ENCODE measurements at places on chromosomes 7 and 10.

DNA sequence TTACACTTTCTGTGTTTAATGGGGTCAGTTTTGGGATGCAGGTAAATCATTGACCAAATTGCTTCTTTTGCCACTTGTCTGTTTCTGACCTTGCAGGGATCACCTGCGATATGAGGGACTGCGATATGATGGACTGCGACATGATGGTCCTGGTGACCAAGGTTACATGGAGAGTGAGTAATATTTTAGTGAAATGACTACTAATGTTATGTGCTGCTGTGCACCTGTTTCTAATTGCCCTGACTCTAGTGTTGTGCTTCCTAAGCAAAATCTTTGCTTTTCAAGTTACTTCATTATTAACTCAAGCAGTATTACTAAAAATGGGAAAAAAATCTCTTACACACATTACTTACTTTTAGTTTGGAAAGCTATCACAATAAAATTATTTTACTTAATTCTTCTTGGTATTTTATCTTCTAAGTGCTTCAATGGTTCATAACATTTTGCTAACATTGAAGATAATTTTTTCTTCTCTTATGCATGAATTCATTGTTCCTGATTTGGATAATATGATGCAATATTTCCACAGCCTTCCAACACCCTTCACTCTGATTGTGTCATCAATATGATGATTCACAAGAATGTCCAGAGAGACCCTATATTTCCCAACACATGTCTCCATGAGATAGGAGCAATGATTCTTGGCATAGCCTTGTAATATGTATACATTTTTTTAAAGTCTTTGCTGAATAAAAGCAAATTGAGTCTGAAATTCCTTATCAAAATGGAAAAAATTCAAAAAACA is 306.2 kb upstream of the AKR1E2 start:
- DNase-seq: no peak

GRCh38 chr7:38940774-38941173 is 31.8 kb upstream of the VPS41 start:
- DNase-seq: no peak

DNA sequence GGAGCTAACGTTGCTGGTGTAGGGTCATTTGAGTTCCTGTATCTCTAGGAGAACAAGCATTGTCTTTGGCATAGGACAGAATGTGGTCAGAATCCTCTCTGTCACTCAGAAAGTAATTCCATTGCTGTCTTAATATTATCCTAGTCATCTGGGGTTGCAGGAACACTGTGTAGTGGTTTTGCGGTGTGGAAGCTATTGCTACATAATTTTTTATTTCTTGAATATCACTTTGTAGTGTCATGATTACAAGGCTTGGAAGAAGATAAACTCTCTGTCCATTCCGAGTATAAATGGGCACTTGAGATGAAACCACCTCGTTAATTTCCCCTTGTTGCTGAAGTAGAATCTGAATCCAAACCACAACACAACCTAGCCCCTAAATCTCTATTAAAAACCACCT is 919.2 kb downstream of the LRMDA start:
- no peak for DNase-seq

- no peak for DNase-seq
Measured at GRCh38 chr10:133608855-133609254, 17.7 kb downstream of the FRG2B start.

DNA sequence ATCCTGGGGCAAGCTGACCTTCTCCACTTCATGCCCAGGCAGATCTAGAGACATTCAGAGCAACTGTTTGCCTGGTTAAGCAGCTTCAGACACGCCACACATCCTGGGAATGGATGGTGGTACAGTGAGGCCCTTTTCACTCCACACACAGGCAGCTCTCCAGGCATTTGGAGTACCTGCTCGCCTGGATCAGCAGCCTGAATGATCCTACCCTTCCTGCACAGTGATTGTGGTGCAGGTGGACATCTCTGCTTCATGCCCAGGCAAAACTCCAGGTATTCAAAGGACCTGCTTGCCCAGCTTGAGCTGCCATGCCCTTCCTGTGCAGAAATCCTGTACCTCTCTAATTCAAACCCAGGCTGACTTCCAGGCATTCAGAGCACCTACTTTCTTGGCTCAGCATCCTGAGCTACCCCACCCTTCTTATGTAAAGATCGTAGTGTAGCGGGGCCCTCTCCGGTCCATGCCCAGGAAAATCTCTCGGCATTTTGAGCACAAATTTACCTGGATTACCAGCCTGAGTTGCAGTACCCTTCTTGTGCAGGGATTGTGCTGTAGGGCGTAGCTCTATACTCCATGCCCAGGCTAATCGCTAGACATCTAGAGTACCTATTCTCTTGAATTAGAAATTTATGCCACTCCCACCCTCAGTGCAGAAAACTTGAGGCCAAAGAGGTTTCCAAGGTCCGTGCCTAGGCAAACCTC is 972.8 kb downstream of the ANKRD7 start:
- DNase-seq: no peak

GRCh38 chr10:5608608-5609220 is 57.7 kb downstream of the ASB13 start:
- DNase-seq: no peak

DNA sequence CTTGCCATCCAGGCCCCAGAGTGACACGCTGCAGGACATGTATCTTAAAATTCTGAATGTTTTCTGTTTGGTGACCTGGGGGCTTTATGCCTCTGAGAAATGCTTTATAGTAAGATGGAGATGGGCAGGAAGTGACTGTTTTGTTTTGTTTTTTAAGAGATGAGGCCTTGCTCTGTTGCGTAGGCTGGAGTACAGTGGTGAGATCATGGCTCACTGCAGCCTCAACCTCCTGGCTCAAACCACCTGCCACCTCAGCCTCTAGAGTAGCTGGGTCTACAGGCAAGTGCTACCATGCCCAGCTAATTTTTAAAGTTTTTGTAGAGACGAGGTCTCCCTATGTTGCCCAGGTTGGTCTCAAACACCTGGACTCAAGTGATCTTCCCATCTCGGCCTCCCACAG is 20.6 kb downstream of the ZNF777 start:
- DNase-seq: peak; percentile 17

GRCh38 chr10:91776266-91776665 is 22.0 kb upstream of the TNKS2 start:
- no peak for DNase-seq

GRCh38 chr10:17059197-17059688 is 70.4 kb downstream of the CUBN start:
- no peak for DNase-seq

DNA sequence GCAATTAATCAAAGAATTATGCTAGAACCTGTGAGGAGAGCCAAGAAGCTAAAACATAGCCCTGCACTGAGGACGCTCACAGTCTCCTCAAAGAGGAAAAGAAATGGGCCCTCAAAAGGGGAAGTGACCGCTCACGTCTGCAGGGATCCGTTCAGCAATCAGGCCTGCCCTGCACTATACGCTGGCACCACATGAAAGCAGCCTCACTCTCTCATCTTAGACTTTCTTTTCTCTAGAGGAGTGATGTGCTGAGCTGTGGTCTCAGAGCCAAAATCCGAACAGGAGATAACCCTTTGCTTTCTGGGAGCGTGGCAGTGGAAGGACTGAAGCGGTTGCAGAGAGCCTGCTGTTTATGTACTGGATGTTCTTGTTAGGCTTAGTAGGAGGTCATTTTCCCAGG is 6.3 kb upstream of the IL2RA start:
- peak; percentile 54 for DNase-seq

DNA sequence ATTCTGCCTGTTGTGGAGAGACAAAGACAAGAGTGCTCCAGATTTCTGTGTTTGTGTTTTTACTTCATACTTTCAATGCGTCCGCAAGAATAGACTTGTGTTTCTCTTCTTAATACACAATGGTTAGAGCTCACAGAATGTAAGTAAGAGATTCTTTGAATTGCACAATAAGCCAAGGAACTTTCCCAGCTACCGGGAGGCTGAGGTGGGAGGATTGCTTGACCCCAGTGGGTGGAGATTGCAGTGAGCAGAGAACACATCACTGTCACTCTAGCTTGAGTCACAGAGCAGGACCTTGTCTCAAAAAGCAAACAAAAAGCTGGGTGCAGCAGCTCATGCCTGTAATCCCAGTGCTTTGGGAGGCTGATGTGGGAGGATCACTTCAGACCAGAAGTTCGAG is 250.7 kb upstream of the MYO3A start:
- no peak for DNase-seq

DNA sequence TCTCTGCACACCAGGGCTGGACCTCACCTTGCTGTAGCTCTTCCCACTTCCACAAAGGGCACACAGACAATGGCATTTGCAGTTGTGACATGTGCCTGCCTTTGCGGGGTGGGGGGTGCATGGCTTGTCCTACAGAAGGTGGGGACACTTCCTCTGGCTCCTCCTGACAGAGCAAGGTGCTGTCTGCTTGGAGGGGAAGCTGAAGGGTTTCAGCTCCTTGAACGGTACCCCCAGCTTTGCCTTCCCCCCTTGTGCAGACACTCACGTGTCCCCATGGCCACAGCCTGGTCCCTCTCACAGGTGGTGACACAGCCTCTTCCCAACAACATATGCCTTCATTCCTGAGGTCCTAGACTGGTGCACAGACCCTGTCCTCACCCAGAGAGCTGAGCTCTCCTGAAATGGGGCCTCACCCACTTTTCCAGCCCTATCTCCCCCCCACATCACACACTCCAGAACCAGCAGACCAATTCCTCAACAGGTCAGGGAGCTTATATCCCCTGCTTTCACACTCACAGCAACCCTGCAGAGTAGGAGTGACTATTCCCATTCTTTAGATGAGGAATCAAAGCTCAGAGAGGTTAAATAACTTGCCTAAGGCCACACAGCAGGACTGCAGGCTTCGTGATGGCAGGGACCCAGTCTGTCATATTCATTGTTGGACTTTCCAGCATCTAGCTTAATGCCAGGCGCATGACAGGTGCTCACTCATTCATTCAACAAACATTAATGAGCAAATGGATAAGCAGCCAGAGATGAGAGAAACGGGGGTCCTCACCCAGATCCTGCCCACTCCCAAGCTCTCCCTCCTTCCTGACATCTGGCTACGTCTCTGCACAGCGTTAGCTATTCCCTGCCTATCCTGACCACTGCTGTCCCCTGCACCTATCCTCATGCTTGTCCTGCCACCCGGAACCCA is 44.4 kb downstream of the PARP12 start:
- DNase-seq: no peak

DNA sequence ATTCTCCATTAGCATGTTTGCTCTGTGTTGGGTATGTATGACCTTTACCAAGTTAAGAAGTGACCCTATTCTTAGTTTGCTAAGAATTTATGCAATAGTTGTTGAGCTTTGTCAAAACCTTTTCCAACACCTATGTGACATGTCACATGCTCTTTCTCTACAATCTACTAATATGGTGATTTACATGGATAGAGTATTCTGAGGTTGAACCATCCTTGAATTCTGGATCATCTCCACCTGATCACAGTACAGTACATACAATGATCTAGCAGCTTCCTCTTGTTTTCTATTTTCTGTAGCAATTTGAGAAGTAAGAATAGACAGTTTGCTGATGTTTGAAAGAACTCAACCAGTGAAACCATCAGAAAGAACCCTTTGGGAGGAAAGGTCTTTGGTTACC is 101.2 kb upstream of the PDGFA start:
- DNase-seq: no peak

DNA sequence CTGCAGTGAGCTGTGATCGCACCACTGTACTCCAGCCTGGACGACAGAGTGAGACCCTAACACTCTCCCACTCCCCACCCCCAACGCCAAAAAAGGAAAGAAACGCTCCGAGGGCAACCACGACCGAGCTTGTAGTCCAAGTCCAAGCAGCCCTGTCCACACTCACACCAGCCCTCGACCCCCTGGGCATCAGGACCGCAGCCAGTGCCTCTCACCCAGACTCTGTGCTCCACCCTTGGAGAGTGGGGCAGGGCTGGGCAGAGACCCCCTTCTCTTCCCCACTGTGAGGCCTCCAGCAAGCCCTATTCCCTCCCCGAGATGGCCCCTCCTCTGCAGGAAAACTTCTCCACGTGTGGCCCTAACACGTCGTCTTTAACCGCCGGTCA is 82.6 kb downstream of the FOXL3 start:
- DNase-seq: no peak

DNA sequence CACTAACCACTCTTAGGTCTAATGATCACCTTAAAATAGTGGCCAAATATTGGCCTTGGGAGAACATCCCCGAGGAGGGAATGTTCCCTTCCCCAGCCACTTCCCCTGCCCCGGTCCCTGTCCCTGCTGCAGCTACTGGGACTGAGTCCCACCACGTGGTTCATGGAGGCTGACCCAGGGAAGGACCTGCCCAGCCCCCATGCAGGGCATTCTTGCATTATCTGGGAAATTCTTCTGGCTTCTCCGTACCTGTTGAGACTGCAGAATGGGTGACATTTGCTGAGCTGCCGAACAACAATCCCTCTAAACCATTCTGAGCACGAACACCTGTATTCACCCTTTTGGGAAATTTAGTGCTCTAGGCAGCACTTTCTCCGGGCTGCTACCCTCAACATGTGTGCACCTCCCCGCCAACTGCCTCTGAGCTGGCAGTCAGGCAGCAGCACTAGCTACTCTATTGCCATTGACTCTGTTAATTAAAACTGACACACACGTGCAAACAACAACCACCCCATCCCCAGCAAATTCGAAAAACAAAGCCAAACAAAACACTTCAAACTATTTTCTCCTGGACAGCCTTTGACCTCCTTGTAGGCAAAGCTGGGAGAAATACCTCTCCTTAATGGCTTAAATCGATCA is 567.4 kb upstream of the MKI67 start:
- DNase-seq: no peak

DNA sequence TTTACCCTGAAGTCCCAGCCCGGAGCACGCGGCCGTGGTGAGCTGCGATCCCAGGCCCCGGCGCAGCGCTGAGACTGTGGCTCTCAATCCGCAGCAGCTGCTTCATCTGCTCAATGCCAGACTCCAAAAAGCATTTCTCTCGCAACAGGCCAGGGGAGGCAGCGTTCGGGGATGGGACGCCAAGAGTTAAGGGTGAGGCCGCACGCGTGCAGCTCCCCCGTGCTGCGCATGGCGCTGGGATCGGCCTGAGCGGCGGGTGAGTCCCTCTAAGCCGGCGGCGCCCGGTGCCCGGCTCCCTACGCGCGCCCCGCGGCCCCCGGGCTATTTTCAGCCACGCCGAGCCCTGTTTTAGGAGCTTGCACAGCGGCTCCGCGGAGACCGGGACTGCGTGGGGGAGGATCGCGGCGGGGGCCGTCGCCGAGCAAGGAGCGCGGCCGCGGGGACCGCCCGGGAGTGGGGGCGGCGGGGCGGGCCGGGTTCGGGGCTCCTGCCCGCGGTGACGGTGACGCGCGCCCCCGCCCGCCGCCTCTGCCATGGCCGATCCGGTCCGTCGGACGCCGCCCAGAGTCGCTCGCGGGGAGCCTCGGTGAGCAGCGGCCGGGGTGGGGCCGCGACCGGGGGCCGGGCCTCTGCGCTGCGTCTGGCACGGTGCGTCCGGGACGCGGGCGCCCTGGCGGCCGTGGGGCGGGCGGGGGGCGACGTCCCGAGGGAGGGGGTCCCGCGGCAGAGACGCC is 29.4 kb upstream of the JAKMIP3 start:
- DNase-seq: no peak

DNA sequence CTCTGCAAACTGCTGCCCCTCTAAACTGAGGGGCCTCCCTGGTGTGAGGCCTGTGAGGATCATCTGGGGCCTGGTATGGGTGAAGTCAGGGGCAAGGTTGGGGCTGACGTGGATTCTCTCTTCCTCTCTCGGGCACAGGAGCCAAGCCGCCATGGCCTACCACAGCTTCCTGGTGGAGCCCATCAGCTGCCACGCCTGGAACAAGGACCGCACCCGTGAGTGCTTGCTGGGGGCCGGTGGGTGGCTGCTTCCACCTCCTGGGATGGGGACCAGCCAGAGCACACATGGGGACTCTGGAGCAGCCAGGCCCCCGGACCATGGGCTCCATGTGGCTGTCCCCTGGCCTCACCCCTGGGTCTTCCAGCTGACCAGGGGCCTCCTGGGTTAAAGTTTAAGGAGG is 11.0 kb downstream of the ARPC1B start:
- DNase-seq: no peak
